ENCODE measurements at places on chromosomes 3 and 15.

GRCh38 chr3:193814166-193814892 lies 221.3 kb downstream of the OPA1 start:
- DNase-seq, result no peak

DNA sequence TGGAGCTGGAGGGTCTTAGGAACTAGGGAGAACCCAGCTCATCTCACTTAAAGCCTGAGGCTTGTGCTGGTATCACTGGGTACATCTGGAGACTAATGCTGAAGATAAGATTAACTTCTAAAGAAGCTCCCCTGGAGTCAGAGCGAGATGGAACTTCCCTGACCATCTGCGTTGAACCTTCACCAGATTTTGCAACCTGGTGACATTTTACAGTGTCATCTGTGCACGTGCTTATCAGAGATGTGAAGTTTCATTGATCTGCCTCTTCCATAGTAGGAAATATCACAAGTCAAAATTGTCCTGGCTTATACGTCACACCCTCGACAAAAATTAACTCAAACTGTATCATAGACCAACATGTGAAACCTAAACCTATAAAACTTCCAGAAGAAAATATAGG lies 395.5 kb downstream of the SHQ1 start:
- no peak for DNase-seq

DNA sequence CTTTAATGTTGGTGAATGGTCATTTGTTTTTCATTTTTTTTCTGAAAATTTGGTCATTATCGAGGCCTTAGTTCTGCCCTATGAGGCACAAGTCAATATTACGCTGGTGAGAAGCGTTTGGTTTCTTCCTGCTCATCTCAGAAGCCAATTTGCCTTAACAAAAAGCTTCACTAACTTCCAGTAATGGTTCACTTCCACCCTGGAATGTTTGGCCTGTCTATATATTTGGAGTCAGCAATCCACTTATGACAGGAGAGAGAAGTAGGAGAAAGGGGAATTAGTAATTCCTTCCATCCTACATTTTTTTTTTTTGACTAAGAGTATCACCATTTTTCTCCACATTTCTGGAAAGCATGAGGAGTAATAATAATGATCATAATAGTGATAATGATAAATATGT lies 124.4 kb downstream of the DIPK2A start:
- no peak for DNase-seq

DNA sequence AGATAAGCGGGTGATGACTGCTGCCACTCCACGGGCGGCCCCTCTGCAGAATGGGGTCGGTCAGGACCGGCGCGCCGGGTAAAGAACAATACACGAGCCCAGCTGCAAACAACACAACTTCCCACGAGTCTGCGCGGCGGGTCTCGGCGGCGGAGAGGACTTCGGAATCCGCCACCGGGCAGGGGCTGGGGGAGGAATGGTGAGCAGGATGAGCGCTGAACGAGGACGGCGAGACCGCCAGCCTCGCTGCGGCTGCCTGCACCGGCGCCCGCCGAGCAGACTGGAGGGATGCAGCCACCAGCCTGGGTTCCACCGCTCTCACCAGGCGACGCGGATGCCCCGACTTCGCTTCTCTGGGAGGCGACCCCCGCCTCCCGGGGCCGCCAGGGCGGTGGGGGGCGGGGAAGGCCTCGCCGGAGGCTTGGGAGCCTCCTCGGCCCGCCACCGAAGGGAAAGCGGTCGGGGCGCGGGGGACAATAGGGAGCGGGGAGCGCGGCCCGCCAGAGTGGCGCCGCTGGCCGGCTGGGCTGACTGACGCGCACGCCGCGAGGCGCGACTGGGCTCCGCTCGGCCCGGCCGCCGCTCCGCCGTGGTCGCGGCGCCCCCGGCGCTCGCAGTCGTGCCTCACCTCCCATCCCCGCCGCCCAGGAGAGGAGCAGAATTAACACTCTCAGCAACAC lies 515 bp downstream of the ADAM10 start:
- DNase-seq, result peak; percentile 29

DNA sequence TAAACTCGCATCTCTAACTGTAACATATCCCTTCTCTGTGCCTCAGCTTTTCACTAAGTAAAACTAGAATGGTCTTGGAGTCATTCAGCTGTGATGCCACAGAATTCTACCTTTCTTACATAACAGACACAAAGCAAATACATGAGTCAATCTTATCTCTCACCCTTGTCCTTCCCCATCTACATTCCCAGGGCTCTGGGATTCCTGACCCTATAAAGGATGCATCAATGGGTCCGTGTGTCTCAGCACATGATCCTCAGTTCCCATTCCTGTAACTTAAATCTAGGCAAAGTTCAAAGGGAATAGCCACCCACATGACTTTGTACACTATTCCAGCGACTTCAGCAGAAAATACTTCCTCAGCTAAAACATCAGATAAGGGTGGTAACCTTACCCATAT lies 11.8 kb upstream of the ARL8B start:
- DNase-seq, result no peak

- DNase-seq, result no peak
Measured at GRCh38 chr3:52063026-52063723, 6.8 kb upstream of the DUSP7 start.

Measured in CD4-positive, alpha-beta T cell treated with Interleukin-1 beta for 1 hour (primary cell).